A549 treated with DMSO at 1 μM for 4 hours (cell line): ENCODE measurements at places on chromosomes 1 and 21. TPM values are rescaled to one million over a fixed set of nuclear protein-coding genes. Genes with fewer than 3 reads are reported as not detected.

Gene GSTM5
- not detected in 5 replicates for total RNA-seq

Gene RUNX3
- 5.1 to 9.6 TPM (median 6.2 TPM) in 5 replicates for total RNA-seq

Gene SLC35F3
- 3.3 to 6.6 TPM (median 5.9 TPM) in 5 replicates for total RNA-seq

Gene RHBDL2
- total RNA-seq, result 1.8 to 2.7 TPM (median 2.2 TPM) in 5 replicates

Gene CADM3
- 0.08 to 0.15 TPM (median 0.14 TPM) in 5 replicates for total RNA-seq

Gene ELAPOR1
- total RNA-seq, result 0.41 to 0.96 TPM (median 0.55 TPM) in 5 replicates

Gene NOS1AP
- 0.43 to 0.67 TPM (median 0.56 TPM) in 5 replicates for total RNA-seq

Gene OR2T11
- total RNA-seq, result not detected in 5 replicates

Gene LCE1E
- total RNA-seq, result 0.08 TPM in 1 of 5 replicates, not detected in the others

Gene SH2D1B
- total RNA-seq, result 0.03 to 0.15 TPM (median 0.11 TPM) in 5 replicates

Gene OR2L13
- not detected in 5 replicates for total RNA-seq
